ENCODE measurements at places on chromosomes 7 and 10.

- no peak for DNase-seq
Observed at GRCh38 chr10:86371691-86372090, 5.1 kb upstream of the GRID1 start.

DNA sequence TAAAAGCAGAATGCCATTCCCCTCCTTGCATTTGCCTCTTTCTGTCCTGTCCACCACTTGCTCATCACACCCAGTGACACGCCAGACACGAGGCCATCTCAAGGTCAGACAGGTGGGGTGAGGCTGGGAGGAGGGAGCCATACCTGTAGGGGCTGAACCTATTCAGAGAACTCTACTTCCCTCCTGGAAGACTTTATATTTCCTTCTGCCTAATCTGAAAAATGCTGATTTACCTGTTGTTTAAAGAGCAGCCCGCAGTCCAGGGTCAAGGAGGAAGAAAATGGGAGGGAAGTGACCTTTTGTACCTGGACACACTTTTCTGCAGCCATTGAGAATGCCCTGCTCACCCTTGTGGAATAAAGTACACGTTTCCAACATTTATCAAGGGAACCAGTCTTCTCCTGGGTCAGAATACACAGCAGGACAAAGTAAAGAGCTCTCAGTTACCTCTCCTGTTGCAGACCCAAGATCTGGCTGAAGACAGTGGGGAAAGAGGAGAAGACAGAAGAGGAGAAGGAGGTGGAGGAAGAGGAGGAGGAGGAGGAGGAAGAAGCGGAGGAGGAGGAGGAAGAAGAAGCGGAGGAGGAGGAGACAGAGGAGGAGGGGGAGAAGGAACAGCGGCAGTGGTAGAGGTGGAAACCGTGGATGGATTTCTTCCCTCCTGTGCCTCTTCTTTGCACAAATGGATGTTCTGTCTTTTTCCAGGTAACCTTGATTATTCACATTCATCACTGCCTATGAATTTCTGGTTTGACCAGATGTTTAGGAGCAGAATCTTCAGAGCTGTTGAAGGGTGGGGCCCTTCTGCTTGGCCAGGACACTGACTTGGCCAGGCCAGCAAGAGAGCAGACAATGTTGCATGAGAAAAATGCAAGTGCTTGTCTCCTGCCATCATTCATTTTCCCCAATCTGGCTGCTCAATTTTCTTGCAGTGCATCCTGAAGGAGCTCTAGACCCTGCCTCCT lies 1.2 kb upstream of the BLNK start:
- DNase-seq: no peak

GRCh38 chr7:156496363-156496769 lies 144.2 kb upstream of the RNF32 start:
- no peak for DNase-seq

DNA sequence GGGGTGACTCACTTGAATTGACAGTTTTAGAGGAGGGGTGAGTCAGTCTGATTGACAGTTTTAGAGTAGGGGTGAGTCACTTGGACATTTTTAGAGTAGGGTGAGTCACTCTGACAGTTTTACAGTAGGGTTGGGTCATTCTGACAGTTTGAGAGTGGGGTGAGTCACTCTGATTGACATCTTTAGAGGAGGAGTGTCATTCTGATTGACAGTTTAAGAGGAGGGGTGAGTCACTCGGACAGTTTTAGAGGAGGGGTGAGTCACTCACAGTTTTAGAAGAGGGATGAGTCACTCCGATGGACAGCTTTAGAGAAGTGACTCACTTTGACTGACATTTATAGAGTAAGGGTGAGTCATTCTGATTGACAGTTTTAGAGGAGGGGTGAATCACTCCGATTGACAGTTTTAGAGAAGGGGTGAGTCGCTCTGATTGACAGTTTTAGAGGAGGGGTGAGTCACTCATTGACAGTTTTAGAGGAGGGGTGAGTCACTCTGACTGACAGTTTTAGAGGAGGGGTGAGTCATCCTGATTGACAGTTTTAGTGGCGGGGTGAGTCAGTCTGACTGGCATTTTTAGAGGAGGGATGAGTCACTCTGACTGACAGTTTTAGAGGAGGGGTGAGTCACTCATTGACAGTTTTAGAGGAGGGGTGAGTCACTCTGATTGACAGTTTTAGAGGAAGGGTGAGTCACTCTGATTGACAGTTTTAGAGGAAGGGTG lies 595.9 kb downstream of the DNAJB6 start:
- DNase-seq: no peak

DNA sequence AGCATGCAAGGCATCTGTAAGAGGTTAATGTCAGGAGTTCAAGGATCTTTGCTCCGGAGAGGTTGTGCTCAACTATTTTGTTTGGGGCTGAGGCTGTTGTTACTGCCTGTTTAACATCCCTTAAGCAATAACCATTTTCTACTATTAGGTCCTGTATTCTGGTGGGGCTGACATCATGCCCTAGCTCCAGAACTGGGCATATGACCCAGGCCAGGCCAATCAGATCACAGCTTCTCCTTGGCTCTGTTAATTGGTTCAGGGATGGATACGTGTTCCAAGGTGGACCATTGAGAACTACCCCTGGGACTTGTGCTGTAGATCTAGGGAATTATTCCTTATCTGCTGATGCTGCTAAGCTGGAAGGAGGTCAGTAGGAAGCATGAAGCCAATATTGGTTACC lies 67.0 kb downstream of the SYPL1 start:
- DNase-seq: no peak

DNA sequence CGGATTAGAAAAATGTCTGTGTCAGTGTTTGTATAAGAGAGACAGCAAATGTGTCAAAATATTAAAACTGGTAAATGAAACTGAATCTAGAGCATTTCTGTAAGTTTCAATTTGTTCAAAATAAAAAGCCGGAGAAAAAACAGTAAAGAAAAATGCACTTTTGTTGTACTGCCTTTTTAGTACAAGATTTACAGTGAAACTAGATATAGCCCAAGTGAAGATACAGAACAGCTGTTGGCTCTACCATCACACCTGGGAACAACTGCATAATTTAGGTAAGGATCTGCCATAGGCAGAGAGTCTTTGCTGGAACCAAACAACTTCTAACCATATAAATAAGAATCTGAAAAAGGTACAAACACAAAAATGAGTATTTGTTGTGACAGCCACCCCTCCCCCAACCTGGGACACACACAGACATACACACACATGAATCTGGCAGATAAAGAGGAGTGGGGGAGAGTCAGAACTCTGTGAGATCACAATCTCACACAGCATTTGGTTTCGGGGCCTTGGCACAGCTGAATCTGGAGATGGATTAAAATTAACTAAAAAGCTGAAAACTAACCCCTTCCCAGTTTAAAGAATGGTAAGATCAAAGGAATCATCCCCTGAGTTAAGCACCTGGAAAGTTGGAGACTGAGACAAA lies 54.8 kb downstream of the DPY19L1 start:
- no peak for DNase-seq

DNA sequence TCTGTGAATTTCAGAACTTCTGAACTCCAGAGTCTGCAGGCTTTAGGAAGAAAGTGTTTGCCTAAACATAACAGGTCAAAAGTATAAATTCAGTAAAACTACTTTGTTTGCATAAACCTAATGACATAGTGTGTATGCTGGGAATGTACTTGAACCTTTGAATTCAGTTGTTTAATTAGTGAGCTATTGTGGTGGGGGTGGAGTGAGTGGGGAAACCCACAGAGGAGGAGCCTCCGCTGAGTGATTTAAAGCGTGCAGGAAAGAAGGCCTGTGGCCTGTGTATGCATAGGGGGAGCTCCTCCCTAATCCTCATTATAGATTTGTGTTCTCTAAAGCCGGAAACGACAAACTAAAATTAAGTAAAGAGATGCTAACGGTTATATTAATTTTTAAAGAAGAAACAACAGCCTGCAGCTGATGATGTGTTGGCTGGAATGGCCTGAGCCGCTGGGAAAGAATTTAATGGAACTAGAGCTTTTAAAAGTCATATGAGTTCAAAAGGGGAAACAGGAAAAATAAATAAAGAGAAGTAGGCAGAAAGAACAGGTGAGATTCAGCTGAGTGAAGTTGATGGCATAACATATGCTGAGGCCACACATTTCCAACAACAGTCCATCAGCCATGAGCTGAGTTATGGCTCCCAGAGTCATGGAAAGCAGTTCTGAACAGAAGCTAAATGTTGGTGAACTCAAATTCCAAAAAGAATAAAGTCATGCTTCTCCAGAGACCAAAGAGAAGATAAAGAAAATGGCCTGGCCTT lies 595.0 kb downstream of the GRM8 start:
- DNase-seq: no peak

- DNase-seq: no peak
Observed at GRCh38 chr7:37916673-37917660, at the start of gene SFRP4. Gene SFRP4 (minus strand): TSS chr7:37916817. CDS start chr7:37916537, 280 bp downstream.
